NCI-H2171 treated with DMSO at 0.1 percent for 48 hours (cell line): ENCODE measurements at places on chromosomes 5 and 9.

DNA sequence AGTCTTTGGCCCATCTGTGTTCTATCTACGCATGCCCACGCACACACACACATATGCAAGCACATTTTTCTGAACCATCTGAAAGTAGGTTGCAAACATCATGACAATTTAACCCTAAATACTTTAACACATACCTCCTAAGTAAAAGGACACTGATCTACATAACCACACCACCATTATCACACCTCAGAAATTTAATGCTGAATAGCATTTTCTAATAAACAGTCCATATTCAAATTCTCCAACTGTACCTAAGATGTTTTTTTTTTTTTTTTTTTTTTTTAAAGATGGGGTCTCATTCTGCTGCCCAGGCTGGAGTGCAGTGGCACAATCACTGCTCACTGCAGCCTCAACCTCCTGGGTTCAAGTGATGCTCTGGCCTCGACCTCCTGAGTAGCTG is 35.5 kb downstream of the DDX31 start:
- no peak for DNase-seq

DNA sequence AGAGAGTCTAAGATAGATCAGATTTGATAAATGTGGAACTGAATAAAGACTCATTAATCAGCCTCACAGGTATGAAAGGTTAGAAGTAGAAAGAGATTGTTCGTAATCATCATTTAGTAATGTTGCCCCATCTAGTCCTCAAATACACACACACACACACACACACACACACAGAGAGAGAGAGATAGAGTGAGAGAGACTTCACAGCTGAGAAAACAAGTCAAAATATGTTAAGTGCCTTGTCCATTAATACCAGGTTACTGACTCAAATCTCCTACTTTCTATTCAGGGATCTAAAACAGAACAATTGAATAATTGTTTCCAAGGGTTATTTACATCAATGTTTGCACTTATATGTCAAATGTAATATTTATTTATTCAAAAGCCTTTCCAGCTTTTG is 284.6 kb downstream of the MRPS30 start:
- DNase-seq: no peak

GRCh38 chr9:126722922-126723806 is 81.7 kb upstream of the ZBTB43 start:
- peak; percentile 51 for DNase-seq

GRCh38 chr5:118902656-118903438 is 85.5 kb downstream of the DTWD2 start:
- peak; percentile 39 for DNase-seq
